ENCODE measurements at places on chromosomes 11 and 22. TPM values are rescaled to one million over a fixed set of nuclear protein-coding genes. Genes with fewer than 3 reads are reported as not detected.

WT1 gene
- total RNA-seq, result not detected

SAMM50 gene
- total RNA-seq, result 43.8 TPM

CLTCL1 gene
- total RNA-seq, result 1.2 TPM

NEFH gene
- 2.1 TPM for total RNA-seq

CNTF gene
- total RNA-seq, result 3.4 TPM

OR8D1 gene
- not detected for total RNA-seq

CECR2 gene
- 0.18 TPM for total RNA-seq

NRGN gene
- total RNA-seq, result 18.1 TPM

MIAT gene
- total RNA-seq, result 18.5 TPM

SEPTIN3 gene
- total RNA-seq, result 2.2 TPM

CD81 gene
- 118 TPM for total RNA-seq

CST6 gene
- total RNA-seq, result not detected

RFPL1 gene
- total RNA-seq, result not detected

RASL10A gene
- total RNA-seq, result not detected

PLAAT5 gene
- not detected for total RNA-seq

RHBDD3 gene
- 23.2 TPM for total RNA-seq

ANGPTL5 gene
- total RNA-seq, result not detected

UPK3A gene
- not detected for total RNA-seq

SERPING1 gene
- 0.51 TPM for total RNA-seq

FAM83F gene
- 0.91 TPM for total RNA-seq

OLFML1 gene
- not detected for total RNA-seq

UPB1 gene
- total RNA-seq, result 0.16 TPM

AAMDC gene
- 5.3 TPM for total RNA-seq

SAA1 gene
- total RNA-seq, result not detected

MS4A2 gene
- not detected for total RNA-seq

NPTXR gene
- 1.3 TPM for total RNA-seq

LUZP2 gene
- total RNA-seq, result not detected

NCR3LG1 gene
- total RNA-seq, result 0.86 TPM

CYB5R3 gene
- total RNA-seq, result 101 TPM

Data from activated CD4-positive, alpha-beta T cell treated with anti-CD3 and anti-CD28 coated beads for 36 hours (primary cell).